ENCODE measurements at places on chromosomes 1 and 21. TPM values are rescaled to one million over a fixed set of nuclear protein-coding genes. Genes with fewer than 3 reads are reported as not detected.

Gene SPRR2G
- total RNA-seq, result not detected

Gene CDC73
- total RNA-seq, result 79.1 TPM

Gene FMO3
- 0.90 TPM for total RNA-seq

DNA sequence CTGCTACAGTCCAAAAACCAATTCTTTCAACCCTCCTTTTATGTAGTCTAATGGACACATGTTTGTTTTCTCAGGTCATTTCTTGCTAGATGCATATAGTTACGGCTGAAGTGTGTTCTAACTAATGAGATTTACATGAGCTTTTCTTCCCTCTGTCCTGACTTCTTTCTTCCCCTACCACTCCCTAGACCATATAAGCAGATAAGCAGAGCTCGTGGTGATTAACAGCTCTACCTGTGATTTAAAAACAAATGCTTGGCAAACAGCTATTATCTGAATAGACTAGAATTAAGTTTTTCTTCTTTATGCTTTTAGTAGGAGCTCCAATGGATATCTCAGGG is 18.6 kb downstream of the KHDRBS1 start:
- no peak for DNase-seq

Gene HDGF
- total RNA-seq, result 101 TPM

GRCh38 chr1:54115520-54115919 is 37.3 kb downstream of the CDCP2 start:
- no peak for DNase-seq

DNA sequence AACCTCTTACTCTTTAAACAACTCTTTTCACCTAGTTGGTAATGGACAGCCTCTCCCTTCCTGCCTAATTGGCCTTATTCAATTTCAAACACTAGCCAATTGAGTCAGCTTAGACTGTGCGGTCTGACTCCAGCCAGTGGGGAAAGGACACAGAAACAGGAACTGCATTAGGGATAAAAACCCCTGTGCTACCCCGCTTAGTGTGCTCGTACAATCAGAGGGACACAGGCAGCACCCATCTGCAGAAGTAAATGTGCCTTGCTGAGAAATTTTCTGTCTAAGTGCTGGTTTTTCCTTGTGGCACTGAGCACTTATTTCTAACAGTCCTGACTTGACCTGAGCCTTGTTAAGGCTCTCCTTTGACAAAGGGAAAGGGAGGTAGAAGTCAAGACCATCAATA is 6.0 kb upstream of the CD2 start:
- DNase-seq, result no peak

DNA sequence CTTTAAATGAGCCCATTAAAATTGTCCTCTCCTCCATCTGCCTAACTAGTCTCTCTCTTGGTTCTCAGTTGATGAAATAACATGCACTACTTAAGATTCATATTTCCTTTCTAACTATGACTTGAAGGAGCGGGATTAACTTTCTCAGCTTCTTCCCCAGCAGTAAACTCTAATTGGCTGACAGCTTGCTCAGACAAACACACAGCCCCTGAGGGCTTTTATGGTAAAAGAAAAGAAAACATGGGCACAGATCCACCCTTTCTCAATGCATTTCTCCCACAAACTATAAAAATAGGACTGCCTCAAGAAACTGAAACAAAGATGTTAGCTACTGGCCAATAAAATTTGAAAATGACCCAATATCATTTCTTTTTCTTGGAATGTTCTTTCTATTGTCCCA is 703.1 kb downstream of the ADGRL2 start:
- DNase-seq, result no peak

Gene CFHR3
- 0.38 TPM for total RNA-seq

Gene GPR61
- not detected for total RNA-seq

GRCh38 chr1:55631509-55631908 is 416.3 kb upstream of the USP24 start:
- DNase-seq, result no peak

DNA sequence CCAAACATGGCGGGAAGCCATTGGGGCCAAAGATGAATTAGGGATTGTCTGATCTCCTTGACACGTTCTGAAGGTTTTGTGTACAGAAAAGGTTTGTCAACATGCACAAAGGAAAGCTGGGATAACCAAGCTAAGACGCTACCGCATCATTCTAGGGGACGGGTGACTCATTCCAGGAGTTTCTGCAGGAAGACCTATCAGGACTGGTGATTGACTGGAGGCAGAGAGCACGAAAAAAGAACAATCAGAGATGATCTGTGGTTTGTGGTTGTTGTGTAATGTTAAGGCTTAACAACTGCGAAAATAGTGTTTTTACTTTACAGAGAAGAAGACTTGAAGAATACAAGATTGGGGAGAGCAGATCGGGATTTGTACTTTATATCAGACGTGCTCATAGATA is 22.2 kb upstream of the ERG start:
- no peak for DNase-seq

Gene CFAP141
- not detected for total RNA-seq

DNA sequence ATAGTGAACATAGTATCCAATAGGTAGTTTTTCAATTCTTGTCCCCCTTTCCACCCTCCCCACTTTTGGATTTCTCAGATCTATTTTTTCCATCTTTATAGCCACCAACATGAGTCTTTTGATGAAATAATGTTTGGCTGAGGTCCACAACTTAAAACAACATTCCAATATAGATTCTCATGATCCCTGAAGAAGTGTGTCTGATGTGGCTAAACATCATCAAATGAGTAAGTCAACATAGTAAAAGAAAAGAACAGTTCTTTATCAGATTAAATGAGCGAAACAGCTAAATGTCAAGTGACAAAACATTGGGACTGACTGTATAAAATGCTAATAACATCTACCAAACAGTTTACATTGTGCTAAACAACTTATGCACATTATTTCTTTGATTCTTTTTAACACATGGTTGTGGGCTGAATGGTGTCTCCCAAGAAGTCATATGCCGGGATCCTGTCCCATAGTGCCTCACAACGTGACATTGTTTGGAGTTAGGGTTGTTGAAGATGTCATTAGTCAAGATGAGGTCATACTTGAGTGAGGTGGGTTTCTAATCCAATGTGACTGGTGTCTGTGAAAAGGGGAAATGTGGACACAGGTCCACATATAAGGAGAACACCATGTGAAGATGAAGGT is 453.6 kb downstream of the LTN1 start:
- no peak for DNase-seq

DNA sequence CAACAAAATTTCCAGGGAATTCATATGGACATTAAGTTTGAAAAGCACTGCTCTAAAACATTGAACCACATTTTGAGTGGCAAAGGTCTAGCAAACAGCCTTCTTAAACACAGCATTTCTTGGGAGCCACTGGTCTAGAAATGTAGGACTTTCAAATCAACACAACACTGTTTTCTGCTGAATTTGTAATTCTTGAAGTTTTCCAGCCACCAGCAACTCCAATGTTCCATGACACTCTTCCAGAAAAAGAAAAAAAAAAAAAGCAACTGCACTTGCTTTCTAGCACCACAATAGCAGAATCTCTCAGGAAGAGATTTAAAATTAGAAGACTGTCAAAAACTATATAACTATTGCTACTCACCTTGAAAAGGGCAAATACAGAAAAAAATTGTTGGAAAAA is 4.5 kb downstream of the SYDE2 start:
- no peak for DNase-seq

Gene ADAR
- 106 TPM for total RNA-seq

Gene UBXN10
- 0.60 TPM for total RNA-seq

DNA sequence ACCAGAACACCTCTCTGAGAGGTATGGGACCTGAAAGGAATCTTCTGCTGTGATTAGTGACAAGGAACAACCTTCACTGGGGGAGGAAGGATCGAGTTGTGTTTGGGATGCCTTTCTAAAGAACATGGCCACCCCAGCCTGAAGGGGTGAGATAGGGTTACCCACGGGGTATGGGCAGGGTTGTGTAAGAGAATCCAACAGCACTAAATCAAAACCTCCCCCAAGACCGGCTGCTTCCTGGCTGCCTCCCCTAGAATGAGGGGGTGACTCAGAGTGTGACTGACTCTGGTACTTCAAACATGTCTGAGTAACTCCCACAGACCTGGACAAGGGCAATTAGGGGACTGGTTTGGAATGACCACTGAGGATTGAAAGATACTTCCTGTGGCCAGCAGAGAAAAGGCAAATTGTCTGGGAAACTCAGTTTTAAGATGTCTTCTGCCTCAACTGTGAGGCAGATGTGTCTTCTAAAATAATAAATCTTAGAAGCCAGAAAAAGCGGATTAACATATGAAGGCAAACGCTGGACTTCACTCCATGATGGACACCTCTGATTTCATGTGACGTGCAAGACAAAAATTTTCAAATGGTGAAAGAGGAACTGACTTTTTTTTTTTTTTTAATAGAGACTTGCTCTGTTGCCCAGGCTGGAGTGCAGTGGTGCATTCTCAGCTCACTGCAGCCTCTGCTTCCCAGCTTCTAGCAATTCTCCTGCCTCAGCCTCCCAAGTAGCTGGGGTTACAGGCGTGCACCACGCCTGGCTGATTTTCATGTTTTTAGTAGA is 6.7 kb upstream of the PTPN14 start:
- DNase-seq, result no peak

DNA sequence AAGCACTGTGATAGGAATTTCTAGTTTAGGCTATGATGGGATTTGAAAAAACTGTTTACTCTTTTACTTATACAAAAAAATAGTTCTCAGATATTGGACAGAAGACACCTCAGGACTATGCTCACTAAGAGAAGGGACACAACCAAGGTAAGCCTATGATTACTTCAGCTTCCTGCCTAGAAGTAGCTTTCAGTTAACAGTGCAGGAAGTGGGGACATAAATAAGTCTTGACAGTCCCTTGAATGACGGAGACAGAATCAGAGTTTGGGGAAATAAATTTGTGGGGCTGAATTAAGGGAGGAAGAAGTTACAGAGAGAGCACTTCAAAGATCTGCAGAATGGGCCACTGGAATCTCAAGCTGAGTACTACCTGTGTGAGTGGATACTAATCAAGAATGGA is 53.8 kb upstream of the OLFM3 start:
- no peak for DNase-seq

DNA sequence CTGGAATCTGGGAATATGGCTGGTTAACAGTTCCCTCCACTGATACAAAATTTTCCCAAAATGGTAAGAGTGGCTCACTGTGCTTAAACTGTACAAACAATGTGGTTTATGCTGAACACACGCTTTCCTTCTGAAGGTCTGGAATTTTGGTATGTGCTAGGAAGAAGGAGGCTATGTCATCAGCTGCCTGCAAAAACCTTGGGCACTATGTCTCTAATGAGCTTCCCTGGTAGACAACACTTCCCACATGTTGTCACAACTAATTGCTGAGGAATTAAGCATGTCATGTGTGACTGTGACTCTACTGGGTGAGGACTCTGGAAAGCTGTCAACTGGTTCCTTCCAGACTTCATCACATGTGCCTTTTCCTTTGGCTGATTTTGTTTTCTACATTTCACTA is 29.2 kb downstream of the IPP start:
- no peak for DNase-seq

Gene HEYL
- 25.2 TPM for total RNA-seq

- no peak for DNase-seq
Observed at GRCh38 chr1:41417746-41418145, 56.5 kb downstream of the FOXO6 start.

Gene ZBTB7B
- total RNA-seq, result 50.5 TPM

GRCh38 chr1:215277532-215277931 is 195.0 kb downstream of the KCNK2 start:
- no peak for DNase-seq

Gene CFAP45
- total RNA-seq, result 2.2 TPM

DNA sequence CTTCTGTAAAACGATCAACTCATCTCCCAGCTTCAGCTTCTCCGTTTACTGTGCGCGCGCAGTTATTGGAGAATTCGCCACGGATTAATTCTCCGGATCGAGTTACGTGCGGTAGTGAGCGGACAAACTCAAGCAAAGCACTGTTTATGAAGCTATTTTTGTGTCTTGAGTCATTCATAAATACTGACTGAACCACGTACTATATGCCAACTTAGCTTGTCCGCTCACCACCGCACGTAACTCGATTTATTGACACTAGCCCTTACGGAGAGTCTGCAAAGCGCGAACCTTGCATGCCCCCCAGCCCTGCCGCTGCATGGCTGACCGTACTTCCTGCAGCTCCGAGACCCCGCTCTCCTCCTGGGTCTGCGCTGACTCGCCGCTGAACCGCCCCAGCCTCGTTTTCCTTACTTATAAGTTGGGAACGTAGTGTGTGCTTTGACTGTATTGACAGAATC is 773 bp downstream of the CHD1L start:
- DNase-seq, result no peak

Gene EVA1C
- total RNA-seq, result 53.5 TPM

Gene OSCP1
- 5.7 TPM for total RNA-seq

GRCh38 chr1:162627662-162628296 is 4.5 kb upstream of the DDR2 start:
- no peak for DNase-seq

- DNase-seq, result no peak
Observed at GRCh38 chr1:110148961-110149360, 1.3 kb upstream of the SLC6A17 start.

Gene LPAR3
- total RNA-seq, result not detected

- DNase-seq, result no peak
Observed at GRCh38 chr1:107272321-107272720, 131.5 kb downstream of the NTNG1 start.

DNA sequence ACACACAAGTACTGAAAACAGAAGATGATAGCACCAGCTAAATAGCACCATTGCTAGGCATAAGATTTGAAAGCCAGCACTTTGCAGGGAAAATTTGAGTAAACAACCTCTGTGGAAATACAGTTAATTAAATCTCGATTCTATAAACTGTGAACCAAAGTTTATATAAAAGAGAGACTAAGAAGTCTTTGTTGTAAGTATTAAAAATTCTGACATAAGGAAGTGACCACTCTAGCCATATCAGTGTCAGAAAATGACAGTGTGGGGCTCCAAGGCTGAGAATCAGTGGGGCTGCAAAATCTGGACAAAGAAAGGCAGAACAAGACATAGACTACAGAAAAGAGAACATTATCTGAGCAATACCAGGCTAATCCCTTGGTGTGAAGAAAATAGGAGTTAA is 292.2 kb downstream of the ST6GALNAC3 start:
- DNase-seq, result no peak

- DNase-seq, result no peak
Observed at GRCh38 chr1:202531472-202531811, 178.8 kb downstream of the SYT2 start.

GRCh38 chr1:175193527-175193910 is 943 bp upstream of the KIAA0040 start:
- no peak for DNase-seq

Gene CELA3B
- 2.5 TPM for total RNA-seq

DNA sequence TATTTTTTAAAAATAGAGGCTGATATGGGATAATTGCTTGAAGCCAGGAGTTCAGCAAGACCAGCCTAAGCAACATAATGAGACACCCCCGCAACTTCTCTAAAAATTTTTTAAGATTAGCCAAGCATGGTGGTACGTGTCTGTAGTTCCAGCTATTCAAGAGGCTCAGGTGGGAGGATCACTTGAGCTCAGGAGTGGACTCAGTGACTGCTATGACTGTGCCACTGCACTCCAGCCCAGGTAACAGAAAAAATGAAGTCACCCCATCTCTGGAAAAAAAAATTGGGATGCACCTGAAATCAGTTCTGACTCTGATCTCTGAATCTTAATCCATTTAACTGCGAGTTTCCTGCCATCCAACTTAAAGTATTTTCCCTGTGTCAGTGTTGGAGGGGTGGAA is 124.2 kb downstream of the MRPS6 start:
- no peak for DNase-seq
